ENCODE measurements at places on chromosomes 7 and 10.
A peak's percentile ranks its signal among the peaks of the same experiment; 100 is the strongest.

- DNase-seq: no peak
These were observed 1.0 kb upstream of the LYZL2 start for GRCh38 chr10:30630571-30630970.

DNA sequence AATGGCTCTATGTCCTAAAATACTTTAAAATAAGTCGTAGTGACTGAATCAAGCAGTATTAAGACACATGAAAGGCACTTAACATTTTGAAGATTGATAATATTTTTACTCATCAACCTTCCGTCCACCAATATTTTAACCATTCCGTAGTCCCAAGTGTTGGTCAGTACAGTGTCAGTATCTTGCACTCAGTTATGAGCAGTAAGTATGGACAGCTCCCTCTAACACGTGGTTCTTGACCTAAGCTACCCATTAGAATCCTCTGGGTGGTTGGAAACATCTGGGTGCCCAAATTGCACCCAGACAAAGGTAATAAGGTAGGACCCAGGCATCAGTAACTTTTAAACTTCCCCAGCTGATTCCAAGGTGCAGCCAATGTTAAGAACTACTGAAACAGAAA lies 260.2 kb downstream of the HDAC9 start:
- DNase-seq: no peak

- no peak for DNase-seq
These were observed 46.6 kb upstream of the GRID1 start for GRCh38 chr10:86413046-86413728.

DNA sequence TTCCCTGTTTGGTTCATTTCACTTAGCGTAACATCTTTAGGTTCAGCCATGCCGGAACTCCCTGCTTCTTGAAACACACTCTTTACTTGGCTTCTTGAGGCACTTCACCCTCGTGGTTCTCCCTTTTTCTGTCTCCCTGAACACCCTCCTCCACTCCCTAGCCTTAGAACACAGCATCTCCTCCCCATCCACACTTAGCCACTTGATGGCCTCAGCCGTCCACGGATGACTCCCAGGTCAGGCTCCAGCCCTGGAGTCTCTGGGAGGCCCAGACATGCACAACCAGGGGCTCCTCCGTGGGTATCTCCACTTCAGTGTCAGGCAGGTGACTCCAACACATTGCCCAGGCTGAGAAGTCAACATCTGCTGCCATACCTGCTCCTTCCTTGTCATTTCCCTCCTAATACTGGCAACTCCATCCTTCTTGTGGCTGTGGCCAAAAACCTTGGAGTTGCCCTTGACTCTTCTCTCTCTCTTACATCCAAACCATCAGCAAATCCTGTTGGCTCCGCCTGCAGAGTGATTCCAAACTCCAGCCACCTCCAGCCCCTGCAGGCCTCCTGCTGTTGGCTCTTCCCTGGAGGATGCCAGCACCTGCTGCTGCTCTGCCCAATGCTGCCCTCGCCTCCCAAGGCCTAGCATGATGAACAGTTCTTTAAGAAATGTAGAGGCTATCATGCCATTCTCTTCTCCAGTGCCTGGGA lies 8.4 kb upstream of the INMT start:
- no peak for DNase-seq

DNA sequence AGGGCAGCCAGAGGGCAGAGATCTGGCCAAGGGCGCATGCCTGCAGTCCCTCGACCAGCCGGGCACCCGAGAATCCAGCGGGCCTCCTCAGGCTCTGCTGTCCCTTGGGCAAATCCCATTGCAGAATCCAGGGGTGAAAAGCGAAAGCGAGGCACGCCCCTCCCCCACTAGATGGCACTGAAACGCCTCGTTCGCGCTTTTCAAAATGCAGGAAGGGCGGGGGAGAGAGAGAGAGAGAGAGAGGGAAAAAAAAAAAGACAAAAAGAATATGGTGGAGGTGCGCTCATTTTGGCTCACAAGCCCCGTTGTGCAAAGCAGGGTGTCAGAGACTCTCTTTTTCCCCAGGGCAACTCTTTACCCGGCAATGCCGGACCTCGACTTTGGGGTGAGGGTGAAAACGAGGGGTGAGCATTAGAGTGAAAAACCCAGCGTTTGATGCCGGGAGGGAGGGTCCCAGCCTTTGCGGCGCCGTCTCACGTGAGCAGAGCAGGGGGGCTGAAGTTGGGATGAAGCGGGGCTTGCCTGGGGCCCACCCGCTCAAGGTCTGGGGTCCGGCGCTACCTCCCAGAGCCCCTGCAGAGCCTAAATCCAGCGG lies 2.5 kb upstream of the TMEM178B start:
- DNase-seq: peak; percentile 88

DNA sequence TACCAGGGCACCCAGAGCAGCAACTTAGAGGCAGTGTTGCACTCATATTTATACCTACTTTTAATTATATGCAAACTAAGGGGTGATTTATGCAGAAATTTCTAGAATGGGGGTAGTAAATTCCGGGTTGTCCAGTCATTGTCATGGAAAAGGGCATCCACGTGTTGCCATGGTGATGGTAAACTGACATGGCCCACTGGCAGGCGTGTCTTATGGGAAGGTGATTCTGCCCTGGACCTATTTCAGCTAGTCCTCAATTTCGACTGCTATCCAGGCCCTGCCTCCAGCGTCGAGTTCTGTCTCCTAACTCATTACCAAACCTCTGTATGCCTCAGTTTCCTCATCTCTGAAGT lies 12.8 kb downstream of the SNX8 start:
- DNase-seq: no peak

DNA sequence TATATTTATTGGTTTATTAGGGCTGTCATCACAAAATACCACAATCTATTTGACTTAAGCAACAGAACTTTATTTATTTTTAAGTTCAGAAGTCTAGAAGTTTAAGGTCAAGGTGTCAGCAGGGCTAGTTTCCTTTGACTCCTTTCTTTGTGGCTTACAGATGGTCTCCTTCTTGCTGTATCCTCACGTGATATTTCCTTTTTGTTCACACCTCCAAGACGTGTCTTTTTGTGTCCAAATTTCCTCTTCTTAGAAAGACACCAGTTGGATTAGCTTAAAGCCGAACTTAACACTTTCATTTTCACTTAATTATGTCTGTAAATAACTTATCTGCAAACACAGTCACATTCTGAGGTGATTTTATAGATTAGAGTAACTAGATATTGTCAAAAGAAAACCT lies 631.4 kb upstream of the POT1 start:
- DNase-seq: no peak

- no peak for DNase-seq
These were observed 46.0 kb downstream of the CYP51A1 start for GRCh38 chr7:92088266-92088665.

DNA sequence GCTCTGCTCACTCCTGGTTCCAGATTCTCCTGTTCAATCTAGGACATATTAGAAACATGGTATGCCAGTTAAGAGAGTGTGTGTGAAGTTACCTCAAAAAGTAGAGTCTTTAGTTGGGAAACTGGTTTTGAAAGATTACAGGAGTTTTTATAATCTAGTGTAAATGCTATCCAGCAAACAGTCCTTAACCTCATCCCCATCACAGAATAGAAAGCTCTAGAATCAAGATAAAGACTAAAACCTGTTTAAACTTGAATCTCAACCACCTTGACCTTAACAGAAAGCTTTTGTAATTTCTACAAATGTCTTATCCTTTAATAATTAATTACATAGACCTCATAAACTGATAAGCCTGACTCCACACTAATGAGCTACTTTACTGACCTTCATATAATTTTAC lies 1288.7 kb upstream of the SORCS1 start:
- no peak for DNase-seq

- DNase-seq: no peak
These were observed 17.5 kb downstream of the AMZ1 start for GRCh38 chr7:2705371-2706096.

DNA sequence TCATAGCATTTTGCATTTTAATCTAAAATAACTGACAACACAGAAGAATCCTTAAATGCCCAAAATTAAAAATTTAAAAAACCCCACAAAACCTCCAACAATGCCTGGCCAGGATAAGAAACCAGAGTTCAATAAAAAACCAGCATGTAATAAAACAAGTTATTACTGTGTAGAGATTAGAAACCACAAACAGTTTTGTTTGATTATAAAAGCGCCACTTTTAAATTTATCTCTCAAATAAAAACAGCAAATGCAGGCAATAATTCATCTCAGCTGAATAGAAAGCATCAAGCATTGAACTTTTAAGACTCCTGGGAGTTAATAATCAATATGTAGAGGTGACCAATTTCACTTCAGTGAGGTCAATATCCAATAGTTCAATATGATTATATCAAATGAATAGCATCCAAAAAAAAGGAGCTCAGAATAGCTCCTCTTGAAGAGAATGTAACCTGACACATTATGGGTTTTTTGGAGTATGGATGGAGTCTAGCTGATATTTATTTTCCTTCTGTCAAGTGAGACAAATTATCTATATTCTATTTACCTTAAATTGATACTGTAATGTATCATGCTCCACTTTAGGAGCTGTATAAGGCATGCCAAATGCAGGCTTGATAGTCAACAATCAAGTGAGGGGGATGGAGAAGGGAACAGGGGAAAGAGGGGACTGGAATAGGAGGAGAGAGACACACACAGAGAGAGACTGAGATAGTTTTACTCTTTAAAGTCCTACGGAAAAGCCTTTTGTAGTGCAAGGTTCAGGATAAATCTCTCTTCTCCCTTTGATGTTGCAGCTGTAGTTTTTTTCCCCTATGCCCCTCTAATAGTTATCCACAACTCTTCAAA lies 130.9 kb downstream of the RSU1 start:
- DNase-seq: peak; percentile 5

DNA sequence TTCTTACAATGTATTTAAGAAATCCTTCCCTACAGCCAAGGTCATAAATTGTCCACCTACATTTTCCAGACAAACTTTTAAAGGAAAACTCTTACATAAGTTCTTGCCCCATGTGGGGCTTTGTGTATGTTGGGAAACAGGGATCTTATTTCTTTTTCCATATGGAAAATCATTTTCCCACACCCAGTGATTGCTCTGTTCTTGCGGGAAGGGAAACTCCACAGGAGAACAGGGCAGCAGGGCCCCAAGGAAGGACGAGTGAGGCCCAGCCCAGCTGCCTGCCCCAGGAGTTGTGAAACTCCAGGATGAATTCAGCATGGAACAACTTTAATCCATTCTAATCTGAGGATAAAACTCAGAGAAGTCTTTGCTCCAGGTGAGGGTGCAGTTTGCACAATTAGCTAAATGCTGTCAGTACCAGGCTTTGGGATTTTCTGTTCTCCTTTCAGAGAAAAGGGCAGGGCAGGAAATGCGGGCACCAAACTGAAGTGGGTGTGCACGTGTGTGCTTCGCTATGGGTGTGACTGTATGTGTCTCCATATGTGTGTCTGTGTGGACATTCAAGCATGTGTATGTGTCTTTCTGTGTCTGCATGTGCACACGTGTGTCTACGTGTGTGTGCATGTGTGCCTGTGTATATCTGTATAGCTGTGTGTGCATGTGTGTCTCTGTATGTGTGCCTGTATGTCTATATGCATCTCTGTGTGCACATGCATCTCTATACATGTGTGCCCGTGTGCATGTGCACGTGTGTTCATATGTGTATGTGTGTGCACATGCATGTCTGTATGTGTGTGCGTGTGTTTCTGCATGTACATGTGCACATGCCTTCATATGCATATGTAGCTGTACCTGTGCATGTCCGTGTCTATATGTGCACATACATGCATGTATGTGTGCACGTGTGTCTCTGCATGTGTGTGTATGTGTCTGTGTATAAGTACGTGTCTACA lies 102.0 kb upstream of the FAM20C start:
- DNase-seq: no peak

GRCh38 chr7:134546955-134547354 lies 2.0 kb upstream of the AKR1B15 start:
- DNase-seq: no peak

- no peak for DNase-seq
These were observed 31.5 kb downstream of the PRKAR2B start for GRCh38 chr7:107075863-107076574.

DNA sequence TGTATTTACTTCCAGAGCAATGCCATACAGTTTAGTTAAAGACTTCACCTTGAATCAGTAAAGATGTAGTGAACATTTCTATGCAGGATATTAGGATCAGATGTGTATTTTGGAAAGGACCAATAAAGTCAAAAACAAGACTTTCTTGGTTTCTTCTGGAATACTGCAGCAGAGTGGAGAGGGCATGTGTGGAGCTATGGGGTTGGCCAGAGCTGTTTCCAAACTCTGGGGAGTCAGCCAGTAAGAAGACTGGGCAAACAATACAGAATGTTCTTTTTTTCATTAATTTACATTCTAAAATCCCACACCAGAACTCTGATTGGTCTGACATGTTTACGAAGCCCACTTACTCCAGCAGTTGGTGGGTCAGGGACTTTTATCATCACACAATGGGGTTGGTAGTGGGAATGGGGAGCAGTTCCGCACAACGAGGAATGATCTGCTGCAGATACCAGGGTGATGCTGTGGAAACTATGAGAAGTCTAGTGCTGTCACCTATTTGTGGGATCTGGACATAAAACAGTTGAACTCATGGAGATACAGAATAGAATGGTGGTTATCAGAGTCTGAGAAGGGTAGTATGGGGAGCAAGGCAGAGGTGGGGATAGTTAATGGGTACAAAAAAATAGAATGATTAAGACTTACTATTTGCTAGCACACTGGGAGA lies 267.7 kb downstream of the MALRD1 start:
- no peak for DNase-seq

GRCh38 chr7:69652947-69653701 lies 54.8 kb downstream of the AUTS2 start:
- DNase-seq: no peak

GRCh38 chr7:104895522-104896236 lies 118.3 kb upstream of the KMT2E start:
- no peak for DNase-seq

- DNase-seq: no peak
These were observed 84.5 kb downstream of the FZD1 start for GRCh38 chr7:91348711-91349110.

GRCh38 chr7:135341049-135341448 lies 107.4 kb downstream of the STRA8 start:
- DNase-seq: no peak

GRCh38 chr10:130038611-130039109 lies 72.0 kb downstream of the C10orf143 start:
- no peak for DNase-seq

DNA sequence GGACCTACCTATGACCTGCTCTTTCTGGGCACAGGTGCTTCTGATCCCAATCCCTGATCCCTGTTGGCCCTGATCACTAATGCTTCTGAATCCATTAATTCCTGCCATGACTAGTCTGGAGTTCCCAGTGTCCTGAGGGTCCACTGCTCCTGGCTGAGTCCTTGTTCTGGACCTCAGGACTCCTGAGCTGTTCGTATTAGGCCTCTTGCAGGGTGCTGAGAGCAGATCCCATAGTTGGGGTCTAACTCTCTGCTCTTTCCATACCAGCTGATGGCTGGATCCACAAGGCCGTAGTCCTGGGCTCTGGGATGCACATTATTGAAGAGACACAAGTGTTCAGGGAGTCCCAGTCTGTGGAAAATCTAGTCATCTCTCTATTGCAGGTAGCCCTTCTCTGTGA lies 7.0 kb downstream of the MRPL43 start:
- DNase-seq: no peak
